ENCODE measurements at places on chromosomes 2 and 18. TPM values are rescaled to one million over a fixed set of nuclear protein-coding genes. Genes with fewer than 3 reads are reported as not detected.

DNA sequence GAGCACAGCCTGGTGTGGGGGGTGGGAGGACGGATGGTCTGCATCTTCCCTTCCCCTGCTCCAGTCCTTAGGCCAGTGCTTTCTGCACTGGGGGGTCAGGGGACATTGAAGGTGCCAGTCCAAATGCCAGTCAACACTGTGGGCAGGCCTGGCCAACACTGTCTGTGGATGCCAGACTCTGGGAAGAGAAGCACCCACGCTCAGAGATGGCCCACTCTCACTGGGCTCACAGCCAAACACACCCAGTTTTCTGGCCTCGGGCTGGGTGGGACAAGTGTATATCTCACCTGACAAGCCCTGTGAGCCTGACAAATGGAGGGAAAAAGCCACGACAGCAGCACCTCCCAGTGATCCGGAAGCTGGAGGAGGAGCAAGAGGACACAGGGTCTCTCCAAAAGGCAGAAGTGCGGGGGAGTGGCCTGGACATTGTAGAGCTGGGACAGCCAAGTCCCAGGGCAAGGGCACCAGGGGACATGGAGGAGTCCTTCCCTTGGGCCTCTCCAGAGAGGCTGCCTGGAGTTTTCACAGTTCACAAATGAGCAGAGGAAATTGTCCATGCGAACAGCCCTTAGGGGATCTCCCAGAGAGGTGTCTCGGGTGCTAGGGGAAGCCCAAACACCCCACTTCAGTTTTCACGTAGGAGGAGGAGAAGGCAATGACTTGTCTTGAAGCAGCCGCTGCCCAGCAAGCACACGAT lies 79.3 kb downstream of the SDC1 start:
- DNase-seq = peak; percentile 71

ARHGAP15 gene
- total RNA-seq = 23.1 TPM

C2orf66 gene
- not detected for total RNA-seq

- no peak for DNase-seq
Measured at GRCh38 chr2:103921161-103921560, 932.8 kb upstream of the POU3F3 start.

GRCh38 chr2:78768016-78768415 lies 257.5 kb upstream of the REG3G start:
- DNase-seq = no peak

- DNase-seq = no peak
Measured at GRCh38 chr18:62486290-62486964, 36.4 kb upstream of the ZCCHC2 start.

GRCh38 chr2:73823916-73824523 lies 4.7 kb upstream of the STAMBP start:
- DNase-seq = peak; percentile 91

BCL11A gene
- 8.7 TPM for total RNA-seq

DNA sequence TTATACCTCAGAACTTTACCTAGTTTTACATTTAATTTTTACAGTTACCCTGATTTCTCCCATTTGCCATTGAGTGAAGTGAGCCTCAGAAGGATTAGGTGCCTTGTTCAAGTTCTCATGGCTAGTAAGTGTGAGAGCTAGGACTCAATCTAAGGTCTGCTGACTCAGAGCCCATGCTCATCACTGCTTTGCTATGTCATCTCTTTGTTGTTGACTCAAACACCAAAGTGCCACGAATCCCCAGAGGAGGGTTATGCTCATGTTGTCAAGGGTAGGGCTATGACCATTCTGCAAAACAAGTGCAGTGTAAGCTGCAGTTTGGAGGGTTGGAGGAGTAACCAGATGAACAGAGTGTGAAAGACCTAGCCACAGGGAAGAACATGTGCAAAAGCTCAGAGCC lies 185.4 kb upstream of the SKOR2 start:
- DNase-seq = no peak

- DNase-seq = no peak
Measured at GRCh38 chr2:234136461-234136860, 86.0 kb downstream of the SPP2 start.

DNA sequence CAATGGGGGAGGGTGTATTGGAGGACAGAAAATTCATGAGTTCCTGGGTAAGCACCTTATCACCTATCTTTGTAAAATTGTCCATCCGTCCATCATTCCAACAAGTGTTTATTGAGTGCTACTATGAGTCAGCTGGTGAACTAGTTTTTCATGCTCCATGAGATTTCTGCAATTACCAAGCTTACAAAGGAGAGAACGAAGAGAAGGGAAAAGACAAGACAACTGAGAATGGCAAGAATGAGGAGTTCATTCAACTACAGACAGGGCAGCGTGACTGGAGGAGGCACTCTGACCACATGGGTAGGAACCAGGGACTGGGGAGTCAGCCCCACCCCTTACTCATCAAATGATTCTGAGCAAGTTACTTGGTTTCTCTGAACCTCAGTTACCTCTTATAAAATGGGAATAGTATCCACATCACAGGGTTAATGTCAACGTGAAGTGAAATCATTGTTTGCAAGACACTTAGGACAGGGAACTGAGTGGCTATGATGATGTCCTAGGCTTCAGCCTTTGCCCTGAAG lies 18.6 kb upstream of the TXNDC2 start:
- DNase-seq = no peak

CRYGC gene
- not detected for total RNA-seq

GRCh38 chr2:38947241-38948239 lies 57.9 kb downstream of the ARHGEF33 start:
- peak; percentile 81 for DNase-seq

ENOSF1 gene
- total RNA-seq = 132 TPM

CCDC142 gene
- 23.1 TPM for total RNA-seq

PIGN gene
- total RNA-seq = 30.5 TPM

DNA sequence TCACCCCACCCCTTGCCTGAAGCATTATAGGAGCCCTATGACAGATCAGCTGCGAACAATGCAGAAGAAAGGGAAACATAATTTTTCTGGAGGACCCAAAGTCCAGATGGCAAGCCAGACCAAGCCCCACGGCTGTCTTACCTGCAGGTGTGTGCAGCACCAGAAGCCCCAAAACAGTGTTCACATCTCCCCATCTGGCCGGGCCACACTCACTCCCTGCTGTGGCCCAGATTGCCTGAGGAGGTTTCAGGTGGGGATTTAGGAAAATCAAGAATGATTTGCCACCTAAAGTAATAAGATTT lies 11.7 kb upstream of the STK17B start:
- no peak for DNase-seq

ZNF396 gene
- 6.5 TPM for total RNA-seq

DNA sequence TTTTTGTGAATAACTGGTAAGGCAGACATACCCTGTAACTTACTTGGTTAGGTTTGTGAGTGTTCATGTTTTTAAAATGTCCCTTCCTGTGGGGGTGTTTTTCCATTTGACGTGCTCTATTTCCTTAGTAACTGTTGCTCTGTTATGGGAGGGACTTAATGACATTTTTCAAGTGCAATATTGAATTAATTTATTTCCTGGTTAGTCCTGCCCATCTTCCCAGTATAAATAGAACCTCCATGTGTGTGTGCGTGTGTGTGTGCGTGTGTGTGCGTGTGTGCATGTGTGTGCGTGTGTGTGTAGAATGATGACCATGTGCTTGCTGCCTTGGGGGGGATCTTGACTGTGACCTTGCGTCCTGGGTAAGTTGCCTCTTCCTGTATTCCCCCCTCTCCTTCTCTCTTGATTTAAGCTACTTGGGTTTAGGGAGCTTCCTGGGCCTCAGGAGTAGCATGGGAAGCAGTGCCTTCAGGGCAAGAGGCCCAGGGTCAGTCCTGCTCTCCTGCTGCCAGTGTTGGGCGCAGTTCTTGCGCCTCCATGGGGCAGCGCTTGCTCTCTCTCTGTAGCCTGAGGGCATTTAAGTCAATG lies 163.9 kb downstream of the LDLRAD4 start:
- peak; percentile 39 for DNase-seq

- DNase-seq = no peak
Measured at GRCh38 chr18:56413862-56414261, 224.5 kb downstream of the TXNL1 start.

GRCh38 chr2:96681540-96681939 lies 39.0 kb downstream of the FER1L5 start:
- DNase-seq = no peak

ELP2 gene
- total RNA-seq = 74.0 TPM

ILKAP gene
- total RNA-seq = 47.7 TPM

ACVR1C gene
- 0.79 TPM for total RNA-seq

- DNase-seq = no peak
Measured at GRCh38 chr2:220353897-220354296, 726.5 kb downstream of the SLC4A3 start.

GRCh38 chr18:74457043-74457724 lies at the start of gene DIPK1C:
DIPK1C (minus strand) TSS chr18:74457308; CDS start chr18:74457259, 49 bp downstream.
- no peak for DNase-seq

DNA sequence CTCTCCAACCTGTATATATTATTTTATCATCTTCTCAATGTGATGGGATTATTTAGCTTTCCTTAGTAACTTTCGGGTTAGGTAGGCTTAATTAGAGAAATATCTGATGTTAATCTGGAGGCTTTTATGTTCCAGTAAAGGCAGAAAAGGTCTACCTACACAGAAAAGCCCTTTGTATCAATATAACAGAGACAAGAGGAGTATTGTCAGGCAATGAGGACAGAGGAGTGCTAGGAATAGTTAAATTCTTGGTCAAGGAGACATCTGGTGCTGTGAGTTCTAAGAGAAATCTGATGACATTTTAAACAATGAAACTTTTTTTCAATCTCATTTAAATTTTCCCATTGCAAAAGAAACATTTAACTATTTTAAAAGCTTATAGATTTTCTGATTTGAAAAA lies 36.1 kb downstream of the DPP4 start:
- no peak for DNase-seq

- peak; percentile 73 for DNase-seq
Measured at GRCh38 chr2:46556681-46557289, 77.4 kb downstream of the TMEM247 start.

KCNK3 gene
- 8.1 TPM for total RNA-seq

DNA sequence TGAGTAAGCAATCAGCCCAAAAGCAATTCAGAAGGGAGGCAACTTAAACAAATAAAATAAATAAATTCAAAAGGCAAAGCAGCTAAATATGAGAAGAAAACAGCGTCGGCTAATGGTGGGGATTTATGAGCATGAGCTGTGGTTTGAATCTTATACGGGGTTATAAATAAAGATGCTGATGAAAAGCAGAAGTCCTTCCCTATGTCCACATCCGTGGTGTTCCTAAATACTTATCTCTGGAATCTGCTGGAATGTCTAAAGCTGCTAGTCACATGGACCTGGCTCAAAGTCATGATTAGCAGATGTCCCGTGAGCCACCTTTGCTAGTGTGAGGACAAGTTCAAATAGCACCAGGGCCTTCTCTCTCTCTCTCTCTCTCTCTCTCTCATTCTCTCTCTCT lies 33.8 kb downstream of the SMIM21 start:
- DNase-seq = no peak

MFF gene
- total RNA-seq = 80.8 TPM

DNA sequence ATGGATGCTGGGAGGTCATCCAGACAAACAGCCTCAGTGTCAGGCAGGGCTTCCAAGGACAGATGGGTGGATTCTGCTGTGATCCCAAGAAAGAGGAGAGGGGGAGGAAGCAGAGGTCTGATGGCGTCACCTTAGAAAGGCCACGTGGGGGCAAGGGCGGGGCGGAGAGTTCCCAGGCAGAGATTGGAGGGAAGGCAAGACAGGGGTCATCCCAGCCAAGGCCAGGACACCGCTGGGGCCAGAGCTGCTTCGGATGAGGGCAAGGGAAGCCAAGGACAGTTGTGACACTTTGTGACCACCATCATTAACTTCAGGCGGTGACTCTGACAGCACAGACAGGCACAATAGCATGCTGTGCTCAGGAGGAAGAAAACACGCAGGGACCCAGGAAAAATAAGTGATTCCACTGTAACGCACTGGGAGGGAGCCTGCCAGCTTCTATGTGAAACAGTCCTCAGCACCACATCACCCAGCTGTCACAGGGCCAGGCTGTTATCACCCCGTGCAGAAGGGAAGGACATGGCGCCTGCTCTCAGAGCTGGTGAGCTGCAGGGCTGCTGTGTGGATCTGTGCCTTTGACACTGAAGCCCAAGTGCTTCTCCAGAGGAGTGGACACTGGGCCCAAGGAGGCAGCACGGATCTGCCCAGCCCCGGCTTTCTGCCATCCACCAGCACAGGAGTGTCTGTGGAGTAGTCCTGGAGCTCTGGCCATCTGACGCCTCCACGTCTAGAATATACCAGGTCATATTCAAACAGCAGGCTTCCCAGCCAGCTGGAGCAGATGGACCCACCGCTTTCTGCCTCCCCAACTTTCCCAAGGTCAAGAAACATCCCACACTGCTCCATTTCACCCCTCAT lies 204.1 kb downstream of the NDUFA10 start:
- DNase-seq = no peak
